ENCODE measurements at places on chromosomes 5 and 9.

DNA sequence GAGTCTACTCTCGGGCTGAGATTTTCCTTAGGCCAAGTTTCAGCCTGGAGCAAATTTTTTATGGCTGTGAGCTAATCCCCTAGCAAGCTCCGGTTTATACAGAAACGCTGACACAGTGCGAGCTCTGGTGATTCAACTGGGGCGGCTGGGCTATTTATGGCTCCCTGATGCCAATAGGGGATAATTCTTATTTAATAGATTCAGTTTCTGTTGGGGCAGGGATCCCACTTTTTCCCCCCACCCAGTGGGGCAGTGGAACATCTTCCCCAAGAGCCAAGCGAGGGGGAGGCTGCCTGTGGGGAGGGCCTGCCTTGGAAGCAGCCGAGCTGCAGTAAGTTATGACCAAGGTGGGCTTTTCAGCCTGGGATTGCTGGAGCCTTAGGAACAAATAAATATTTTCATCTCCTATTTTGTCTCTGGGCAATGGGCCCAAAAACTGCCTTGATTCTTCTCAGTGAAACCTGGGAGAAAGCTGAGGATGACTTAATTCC, 129.1 kb downstream of the MACROH2A1 start:
- no peak for DNase-seq

- peak; percentile 68 for DNase-seq
Observed at GRCh38 chr9:96140296-96141127, 161.5 kb downstream of the HSD17B3 start.

GRCh38 chr5:74143151-74143550, 497.4 kb downstream of the ENC1 start:
- DNase-seq, result no peak

GRCh38 chr5:117741655-117742206, 1167.1 kb upstream of the SEMA6A start:
- no peak for DNase-seq

DNA sequence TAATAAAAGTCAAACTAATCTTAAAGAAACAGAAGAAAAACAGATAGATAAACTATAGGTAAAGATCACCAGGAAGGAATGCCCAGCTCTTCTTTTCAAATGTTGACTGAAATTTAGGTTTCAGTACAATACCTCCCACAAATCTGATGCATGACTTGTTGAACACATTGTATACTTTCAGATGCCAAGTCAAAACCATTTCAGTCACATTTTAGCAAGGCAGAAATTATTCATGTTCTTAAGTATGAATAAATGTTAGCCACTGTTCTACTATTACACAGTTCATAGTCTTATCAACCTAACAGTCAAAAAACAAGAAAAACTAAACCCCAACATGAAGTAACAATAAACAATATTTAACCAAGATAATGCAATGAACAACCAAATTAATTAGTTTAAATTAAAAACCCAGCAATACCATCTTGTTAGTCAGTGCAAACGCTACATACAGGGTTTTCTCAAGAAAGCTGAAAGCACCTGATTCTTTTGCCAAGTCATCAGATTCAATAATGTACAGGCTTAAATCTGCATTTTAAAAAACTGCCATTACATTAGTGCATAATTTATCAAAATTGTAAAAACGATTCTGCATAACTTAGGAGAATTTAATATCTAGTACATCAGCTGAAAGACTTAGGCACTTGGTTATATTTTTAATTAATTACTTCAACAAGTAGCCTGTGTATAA, 20.0 kb upstream of the PDCL start:
- no peak for DNase-seq

DNA sequence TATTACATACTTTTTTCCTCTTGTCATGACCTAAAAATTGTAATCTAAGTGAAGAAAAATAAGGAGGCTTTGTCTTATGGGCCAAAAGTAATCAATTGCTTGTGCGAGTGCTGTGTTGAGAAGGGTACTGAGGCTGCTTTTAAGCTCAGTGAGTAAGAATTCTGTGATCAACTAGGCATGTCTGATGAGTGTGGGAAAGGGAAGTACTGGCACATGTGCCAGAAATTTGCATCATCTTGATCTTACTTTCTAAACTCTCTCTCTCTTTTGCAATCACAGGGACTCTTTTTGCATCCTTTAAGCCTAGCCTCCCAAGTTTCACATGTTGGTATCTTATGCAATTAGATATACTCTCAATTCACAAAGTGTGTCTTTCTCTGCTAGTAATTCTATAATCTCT, 329.9 kb downstream of the KIF4B start:
- DNase-seq, result no peak

GRCh38 chr5:100826133-100826532, 76.9 kb downstream of the ST8SIA4 start:
- DNase-seq, result no peak

GRCh38 chr9:33202018-33202417, 34.9 kb upstream of the B4GALT1 start:
- no peak for DNase-seq

DNA sequence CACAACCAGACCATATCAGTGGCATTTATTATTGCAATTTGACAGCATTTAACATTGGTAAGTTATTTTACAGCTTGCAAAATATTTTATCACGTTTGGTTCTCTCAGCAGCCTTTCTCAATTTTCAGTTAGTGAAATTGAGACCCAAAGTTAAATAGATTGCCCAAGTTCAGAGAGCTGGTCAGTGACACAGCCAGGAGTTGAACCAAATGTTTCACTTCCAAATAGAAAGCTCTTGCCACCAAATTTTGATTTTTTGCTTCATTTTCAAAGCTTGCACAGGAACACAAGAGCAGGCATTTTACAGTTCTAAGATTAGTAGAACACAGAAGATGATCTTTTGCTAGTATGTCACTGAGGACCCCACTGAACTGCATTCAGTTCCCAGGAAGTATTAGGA, 271.5 kb upstream of the C9orf72 start:
- DNase-seq, result no peak

DNA sequence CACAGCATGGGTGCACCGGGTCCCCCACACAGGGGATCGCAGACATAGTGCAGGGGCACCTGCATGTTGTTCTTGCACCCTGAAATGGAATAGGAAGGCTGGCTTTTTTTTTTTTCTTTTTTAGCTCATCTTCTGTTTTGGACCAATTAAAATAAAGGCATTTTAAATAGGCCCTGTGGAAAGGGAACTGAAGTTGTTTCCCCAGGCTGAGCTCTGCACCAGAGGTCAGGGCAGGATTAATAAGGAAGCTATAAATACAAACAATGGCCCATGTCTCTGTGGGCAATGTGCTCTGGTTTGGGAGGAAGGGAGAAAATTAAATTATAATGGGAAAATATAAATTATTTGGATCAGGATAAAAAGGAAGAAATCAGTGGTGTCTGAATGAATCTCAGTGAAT, 21.2 kb upstream of the KCNMB1 start:
- no peak for DNase-seq

- DNase-seq, result no peak
Observed at GRCh38 chr9:124854822-124855221, 1.6 kb downstream of the WDR38 start.

- DNase-seq, result no peak
Observed at GRCh38 chr9:86586144-86586494, 231.9 kb upstream of the TUT7 start.
